ENCODE measurements at places on chromosomes 1 and 21.

- DNase-seq = no peak
Observed at GRCh38 chr21:33828577-33828976, 87.0 kb downstream of the ATP5PO start.

DNA sequence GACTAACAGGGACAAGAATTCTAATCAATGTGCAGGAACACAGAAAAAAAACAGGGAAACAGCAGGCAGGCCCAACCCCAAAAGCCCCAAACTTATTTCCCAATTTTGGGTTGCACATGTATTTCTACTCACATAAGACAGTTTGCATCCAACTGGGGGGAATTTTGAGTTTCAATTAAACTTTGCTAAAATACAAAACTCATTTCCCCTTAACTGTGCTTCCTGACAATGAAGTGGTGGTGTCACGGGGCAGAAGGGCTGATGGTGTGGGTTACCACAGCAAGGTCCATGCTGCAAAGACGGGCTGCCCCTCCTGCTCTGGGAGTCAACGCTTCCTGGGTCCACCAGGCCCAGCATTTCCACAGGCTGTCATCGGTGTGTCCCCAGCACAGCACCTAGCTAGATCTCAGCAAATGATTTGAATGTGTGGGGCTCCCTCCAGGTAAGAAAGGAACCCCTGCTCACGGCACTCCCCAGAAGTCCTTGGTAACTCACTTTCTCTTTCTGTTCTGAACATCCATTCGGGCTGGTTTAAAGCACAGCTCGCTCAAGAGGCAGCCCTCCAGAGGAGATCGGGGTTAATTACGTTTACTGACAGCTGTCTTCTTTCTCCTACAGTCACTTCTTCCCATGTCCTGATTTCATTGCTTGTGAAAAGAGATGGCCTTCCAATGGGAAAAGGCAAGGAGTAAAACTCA, 27.4 kb downstream of the HIVEP3 start:
- DNase-seq = peak; percentile 64

- no peak for DNase-seq
Observed at GRCh38 chr1:8404460-8405370, 86.8 kb downstream of the SLC45A1 start.

- DNase-seq = no peak
Observed at GRCh38 chr1:197862671-197863070, 39.8 kb upstream of the C1orf53 start.

- DNase-seq = no peak
Observed at GRCh38 chr1:119147661-119148090, 7.2 kb upstream of the WARS2 start.

- DNase-seq = no peak
Observed at GRCh38 chr1:59315529-59316463, 18.9 kb downstream of the FGGY start.

- DNase-seq = no peak
Observed at GRCh38 chr1:41880261-41880660, 38.5 kb downstream of the HIVEP3 start.

DNA sequence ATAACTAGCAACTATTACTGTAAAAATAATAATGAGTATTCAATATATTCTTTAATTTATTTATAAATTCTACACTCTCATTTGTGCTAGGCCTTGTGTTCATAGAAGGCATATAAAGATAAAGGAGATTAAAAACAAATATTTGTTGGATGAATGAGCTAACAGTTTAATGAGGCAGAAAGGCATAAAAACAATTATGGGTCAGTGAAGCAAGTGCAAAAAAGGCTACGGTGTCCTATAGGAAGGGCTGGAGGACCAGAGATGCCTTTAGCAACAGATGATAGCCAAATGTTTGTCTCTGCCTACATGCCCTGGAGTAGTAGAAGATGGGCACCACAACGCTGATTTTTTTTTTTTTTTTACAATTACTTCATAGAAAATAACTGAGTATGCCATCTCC, 45.7 kb downstream of the PTGS2 start:
- no peak for DNase-seq

- no peak for DNase-seq
Observed at GRCh38 chr1:239817801-239818200, 273.9 kb upstream of the FMN2 start.

GRCh38 chr1:151539321-151540020, 638 bp upstream of the TUFT1 start:
- peak; percentile 3 for DNase-seq

- no peak for DNase-seq
Observed at GRCh38 chr1:237457573-237457972, 415.6 kb downstream of the RYR2 start.

Measured in activated CD4-positive, alpha-beta T cell treated with anti-CD3 and anti-CD28 coated beads for 4 hours (primary cell).